Endothelial cell of umbilical vein (primary cell): ENCODE measurements at places on chromosomes 12 and 14. TPM values are rescaled to one million over a fixed set of nuclear protein-coding genes. Genes with fewer than 3 reads are reported as not detected.

The KERA gene
- polyA plus RNA-seq, result not detected in 2 replicates

The PTPRR gene
- polyA plus RNA-seq, result 1.1 and 1.3 TPM in 2 replicates

DNA sequence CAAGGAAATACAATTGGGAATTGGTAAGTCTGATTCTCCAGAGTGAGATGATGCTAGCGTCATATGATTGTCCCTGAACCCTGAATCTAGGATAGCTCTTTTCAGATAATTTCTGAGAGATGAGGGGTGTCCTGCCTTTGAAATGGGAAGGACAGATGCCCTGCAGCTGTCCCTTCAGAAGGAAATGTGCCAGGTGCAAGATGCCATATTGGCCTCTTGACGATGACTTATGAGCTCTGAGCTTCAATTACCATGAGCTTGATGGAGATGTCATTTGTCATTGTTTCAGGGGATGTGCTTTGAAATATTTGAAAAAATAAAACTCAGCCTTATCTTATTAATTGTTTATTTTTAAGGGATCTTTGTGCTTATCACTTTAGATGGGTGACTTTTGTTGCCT, 185.1 kb downstream of the DACT1 start:
- no peak overlapping the region for H3K4me3 ChIP-seq
- no peaks in the 10 kb centered on the region for H3K36me3 ChIP-seq
- H3K27me3 ChIP-seq, result no peaks in the 10 kb centered on the region
- DNase-seq, result no peak

DNA sequence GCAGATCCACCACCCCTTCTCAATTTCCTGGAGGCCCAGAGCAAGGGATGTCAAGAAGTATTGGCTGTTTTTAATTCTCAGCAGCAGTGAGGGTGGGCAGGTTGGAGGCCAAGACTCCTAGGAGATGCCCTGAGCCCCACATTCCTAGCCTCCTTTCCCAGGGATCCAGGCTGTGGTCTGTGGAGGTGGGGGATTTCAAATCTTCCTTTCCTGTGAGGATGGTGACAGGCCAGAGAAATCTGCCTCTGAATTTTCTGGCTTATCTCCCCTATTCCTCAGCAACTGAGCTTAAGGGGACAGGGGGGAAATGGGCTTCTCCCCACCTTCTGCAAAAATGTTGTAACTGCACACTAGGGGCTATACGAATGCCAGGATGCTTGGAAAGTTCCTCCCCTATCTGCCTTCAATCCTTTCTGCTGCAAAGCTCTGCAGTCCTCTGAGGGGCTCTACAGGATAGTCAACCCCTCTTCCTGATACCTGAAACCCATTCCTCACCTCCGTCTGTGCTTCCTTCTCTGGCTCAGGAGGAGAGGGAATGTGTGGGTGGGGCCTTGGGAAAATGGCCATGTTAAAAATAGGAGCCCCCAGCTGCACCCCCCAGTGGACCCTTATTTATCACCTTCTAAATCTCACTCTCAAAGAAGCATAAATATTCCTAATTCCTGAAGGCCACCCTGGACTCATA, 6.6 kb downstream of the GPR84 start:
- no peaks in the 10 kb centered on the region for H3K27me3 ChIP-seq
- no peaks in the 10 kb centered on the region for H3K36me3 ChIP-seq
- H3K4me1 ChIP-seq, result peaks cover 27% of the 10 kb centered on the region

DNA sequence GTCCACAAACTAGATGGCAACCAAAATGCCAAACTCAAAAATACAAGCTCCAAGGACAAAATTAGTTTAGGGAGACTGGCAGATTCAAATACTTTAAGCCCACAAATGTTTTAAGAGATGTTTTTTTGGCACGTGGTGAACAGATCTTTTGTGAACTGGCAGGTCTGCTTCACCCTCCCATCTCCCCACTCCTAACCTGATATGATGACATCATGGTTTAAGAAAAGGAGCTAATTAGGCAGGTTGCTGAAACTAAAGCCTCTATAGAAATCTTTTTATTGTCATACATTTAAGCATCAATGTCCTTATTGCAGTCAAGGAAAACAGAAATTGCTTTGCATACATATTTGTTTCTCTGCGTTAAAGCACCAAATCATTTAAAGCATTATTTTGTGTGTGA, 5.8 kb downstream of the LRIG3 start:
- H3K27me3 ChIP-seq, result no peaks in the 10 kb centered on the region
- peaks cover 9% of the 10 kb centered on the region for H3K36me3 ChIP-seq
- H3K4me3 ChIP-seq, result no peak overlapping the region
- H3K4me1 ChIP-seq, result peaks cover 42% of the 10 kb centered on the region

The PHLDA1 gene
- 13.8 and 14.1 TPM in 2 replicates for polyA plus RNA-seq

DNA sequence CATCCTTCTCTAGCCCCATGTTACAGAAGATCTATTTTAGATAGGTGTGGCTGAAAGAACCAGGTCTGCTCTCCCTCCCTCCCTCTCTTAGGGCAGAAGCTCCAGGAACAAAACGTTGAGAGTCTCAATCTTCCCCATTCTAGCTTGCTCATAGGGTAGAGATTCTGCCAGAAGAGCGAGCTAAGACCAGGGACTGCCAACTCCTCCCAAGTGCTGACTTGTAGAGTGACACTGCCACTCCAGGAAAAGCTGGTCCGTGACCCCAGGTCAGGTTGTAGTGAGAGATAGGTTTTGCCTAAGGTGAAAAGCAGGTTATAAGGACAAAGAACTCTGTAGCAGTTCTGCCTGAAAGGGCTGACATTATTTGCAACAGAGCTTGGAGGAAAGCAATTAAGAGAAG, 73.4 kb downstream of the INSM2 start:
- no peak for DNase-seq
- no peak overlapping the region for H3K4me3 ChIP-seq
- H3K4me1 ChIP-seq, result no peaks in the 10 kb centered on the region
- no peaks in the 10 kb centered on the region for H3K36me3 ChIP-seq
- no peaks in the 10 kb centered on the region for H3K27me3 ChIP-seq

DNA sequence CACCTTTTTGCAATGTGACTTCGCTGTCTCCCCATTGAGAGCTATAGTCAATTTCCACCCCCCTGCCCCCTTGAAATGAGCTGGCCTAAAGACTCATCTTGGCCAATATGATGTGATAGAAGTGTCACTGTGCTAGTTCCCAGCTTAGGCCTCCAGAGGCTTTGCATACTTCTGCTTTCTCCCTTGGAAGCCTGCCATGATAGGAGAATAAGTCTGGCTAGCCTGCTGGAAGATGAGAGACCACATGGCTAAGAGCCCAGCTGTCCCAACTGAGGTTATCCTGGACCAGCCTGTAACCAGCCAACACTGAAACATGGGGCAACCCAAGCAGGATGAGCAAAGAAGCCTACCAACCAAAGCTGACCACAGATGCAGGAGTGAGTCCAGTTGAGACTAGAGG, 196.9 kb downstream of the GRIN2B start:
- no peaks in the 10 kb centered on the region for H3K36me3 ChIP-seq
- H3K4me3 ChIP-seq, result no peak overlapping the region
- no peaks in the 10 kb centered on the region for H3K4me1 ChIP-seq
- DNase-seq, result no peak
